ENCODE measurements at places on chromosomes 3 and 15.

DNA sequence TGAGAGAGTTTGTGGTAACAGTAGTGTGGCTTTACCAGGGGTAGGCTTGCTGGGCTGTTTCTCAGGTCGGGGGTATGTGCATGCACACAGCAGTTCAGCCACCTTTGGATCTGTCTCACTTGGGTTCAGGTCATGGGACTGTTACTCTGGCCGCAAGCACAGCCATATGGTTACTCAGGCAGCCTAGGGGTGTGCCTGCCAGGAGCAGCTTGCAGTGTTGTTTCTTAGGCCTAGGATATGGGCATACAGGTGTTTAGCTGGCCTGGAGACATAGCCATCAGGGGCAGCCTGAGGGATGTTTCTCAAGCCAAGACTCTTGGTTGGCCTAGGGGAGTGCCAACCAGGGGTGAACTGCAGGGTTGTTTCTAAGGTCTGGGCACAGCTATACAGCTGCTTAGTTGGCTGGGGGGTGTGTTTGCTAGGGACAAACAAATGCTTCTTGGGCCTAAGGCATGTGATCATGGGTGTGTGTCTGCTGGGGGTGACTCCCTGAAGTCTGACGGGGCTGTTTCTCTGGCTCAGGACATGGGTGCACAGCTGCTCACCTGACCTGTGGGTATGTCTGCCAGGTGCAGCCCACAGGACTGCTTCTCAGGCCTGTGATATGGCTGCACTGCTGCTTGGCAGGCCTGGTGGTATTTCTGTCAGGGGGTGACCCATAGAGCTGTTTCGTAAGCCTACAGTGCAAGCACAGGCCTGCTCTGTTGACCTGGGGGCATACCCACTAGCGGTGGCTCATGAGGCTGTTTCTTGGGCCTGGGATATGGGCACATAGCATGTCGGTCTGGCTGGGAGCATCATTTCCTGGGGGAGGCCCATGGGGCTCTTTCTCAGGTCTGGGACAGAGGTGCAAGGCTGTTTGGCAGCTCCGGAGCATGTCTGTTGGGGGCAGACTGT is 168.0 kb upstream of the THRB start:
- DNase-seq = no peak

GRCh38 chr3:184682671-184683070 is 29.2 kb downstream of the MAGEF1 start:
- no peak for DNase-seq

DNA sequence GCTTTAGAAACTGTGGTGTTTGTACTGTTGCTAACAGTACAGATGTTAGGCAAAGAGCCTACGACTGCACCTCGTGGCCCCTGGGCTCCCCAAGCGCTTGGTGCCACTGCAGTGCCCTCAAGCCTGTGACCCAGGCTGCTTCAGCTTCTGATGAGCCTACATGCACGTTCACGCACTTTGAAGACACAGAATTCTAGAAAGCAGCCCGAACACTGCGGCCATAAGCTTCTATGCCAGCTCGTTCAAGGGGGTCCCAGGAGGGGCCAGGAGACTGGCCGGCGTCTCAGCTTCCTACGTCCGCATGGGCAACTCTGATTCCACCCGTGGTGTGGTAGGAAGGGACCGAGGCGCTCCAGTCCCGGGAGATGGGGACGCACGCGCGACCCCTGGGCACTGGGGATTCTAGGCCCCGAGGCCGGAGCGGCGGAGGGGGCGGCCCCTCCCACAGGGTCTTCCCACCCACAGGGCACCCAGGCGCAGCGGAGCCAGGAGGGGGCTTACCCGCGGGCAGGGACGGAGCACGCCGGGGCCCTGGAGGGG is 653 bp downstream of the MYO5C start:
- no peak for DNase-seq

GRCh38 chr3:129663045-129663446 is 56.6 kb upstream of the PLXND1 start:
- DNase-seq = no peak

DNA sequence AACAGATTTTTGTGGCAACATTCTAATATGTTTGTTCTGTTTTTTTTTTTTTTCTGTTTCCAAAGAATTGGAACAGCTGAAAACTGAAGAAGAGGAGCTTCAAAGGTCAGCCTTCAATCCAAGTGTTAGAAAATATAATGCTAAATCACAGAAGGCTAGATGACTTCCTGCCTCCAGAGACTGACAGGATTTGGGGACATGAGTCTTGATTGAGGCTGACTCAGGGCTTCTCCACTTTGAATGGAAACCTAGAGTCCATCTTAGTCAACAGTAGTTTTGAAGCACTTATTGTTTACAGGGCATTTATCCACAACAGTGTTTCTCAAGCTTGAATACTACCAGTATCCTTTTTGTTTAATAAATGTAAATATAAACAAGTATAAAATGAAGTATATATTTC is 44.5 kb upstream of the RAD51 start:
- DNase-seq = no peak

DNA sequence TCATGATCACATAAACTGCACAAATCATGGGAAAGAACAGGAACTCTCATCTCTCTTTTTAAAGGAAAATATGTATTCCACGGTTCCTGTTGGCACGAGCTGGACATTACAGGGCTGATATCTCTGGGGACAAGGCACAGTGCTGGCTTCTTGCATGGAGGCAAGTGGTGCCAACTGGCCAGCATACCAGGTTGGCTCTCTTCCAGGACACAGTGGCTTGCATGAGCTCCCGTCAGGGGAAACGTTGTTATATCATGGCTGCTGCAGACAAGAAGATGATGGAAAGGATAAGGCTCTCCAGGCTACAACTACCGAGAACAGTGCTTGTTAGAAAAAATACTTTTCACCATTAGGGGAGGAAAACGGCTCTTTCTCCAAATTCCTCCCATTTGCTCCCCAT is 283.9 kb downstream of the RORA start:
- DNase-seq = no peak

- no peak for DNase-seq
These were observed 4.3 kb downstream of the RNU6-1 start for GRCh38 chr15:67835297-67836133.

Measured in choroid plexus epithelial cell (primary cell).